ENCODE measurements at places on chromosomes 12 and 14.

DNA sequence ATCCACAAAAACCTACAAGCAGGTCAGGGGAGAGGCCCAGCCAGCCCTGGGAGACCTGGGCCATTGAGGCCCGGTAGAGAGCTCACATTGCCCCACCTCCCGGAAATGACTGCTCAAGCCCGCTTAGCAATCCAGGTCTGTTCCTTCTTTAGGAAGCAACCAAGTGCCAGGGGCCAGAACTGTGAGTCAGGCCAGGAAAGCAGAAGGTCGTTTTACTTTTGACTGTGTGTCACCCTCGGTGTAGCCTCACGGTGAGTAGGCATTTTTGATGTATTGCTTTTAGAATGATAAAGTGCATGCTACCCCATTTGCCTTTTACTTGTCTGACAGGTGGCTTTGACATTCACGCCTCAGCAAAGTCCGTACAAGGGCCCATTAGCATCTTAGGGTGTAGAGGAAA is 25.4 kb upstream of the PWP1 start:
- DNase-seq: no peak

GRCh38 chr12:132218915-132219314 is 74.7 kb downstream of the NOC4L start:
- no peak for DNase-seq

DNA sequence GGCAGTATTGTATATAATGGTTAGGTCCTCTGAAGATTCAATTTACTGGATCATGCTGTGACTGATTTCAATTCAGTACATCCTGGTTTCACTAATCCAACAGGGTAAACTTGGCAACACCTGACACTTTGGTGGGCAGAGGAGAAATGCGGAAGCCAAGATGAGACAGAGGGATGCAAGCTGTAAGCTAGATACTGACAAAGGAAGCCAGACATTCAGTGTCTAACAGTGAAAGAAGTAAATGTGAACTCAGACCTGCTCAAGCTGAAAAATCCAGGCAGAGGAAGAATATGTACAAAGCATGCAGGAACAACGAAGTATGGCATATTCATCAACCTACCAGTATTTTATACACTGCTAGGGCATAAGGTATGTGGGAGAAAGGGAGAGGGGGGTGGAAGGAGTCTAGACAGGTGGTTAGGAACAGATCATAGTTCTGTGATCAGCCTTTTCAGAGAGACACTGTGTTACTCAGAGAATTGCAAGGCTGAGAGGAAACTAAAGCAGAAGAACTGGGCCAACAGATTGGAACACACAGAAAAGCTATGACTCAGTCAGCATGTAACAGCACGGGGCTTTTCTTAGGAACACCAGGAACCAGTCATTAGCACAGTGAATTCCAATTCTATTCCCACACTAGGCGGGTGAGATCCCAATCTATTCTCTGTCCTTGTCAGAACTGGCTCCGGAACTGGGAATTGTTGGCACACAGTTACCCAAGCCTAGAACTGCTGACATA is 40.3 kb downstream of the NELL2 start:
- no peak for DNase-seq

DNA sequence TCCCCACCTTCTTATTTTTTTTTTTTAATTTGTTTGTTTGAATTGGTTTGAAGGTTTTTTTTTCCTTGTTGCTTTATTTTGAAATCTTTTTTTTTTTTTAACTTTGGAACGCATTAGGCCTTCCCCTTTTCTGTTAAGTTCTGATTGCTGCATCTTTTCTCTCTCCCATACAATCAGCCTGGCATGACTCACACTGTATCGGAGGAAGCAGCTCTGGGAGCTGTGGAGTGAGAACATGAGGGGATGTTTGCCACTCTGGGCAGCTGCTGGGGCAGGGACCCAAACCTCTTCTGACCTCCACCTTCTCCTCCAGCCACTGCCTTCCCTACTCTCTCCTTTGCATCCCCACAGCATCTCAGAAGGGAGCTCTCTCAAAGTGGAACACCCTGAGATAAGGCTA is 160.3 kb upstream of the FKBP4 start:
- no peak for DNase-seq

DNA sequence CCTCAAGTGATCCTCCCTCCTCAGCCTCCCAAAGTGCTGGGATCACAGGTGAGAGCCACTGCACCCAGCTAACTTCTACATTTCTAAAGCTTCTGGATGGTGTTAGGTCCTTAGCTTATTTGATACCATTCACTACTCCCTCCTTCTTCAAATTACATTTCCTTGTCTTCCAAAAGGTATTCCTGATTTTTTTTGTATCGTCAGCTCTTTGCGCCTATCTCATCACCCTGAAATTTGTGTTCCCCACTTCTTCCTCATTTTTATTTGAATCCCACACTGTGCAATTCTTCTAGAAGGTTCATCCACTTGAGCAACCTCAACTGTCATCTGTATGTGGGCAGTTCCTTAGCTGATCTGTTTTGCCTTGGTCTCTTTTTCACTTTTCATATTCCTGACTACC is 241.8 kb upstream of the RGS6 start:
- no peak for DNase-seq

- no peak for DNase-seq
These were observed 332.6 kb upstream of the TMPO start for GRCh38 chr12:98182821-98183220.

- no peak for DNase-seq
These were observed 136.5 kb upstream of the MYL2 start for GRCh38 chr12:111056618-111057521.

Data from stromal cell of bone marrow (primary cell).